NCI-H1417 treated with DMSO at 0.1 percent for 48 hours (cell line): ENCODE measurements at places on chromosomes 4 and X.

GRCh38 chr4:52687696-52688095 is 28.6 kb upstream of the USP46 start:
- DNase-seq = no peak

DNA sequence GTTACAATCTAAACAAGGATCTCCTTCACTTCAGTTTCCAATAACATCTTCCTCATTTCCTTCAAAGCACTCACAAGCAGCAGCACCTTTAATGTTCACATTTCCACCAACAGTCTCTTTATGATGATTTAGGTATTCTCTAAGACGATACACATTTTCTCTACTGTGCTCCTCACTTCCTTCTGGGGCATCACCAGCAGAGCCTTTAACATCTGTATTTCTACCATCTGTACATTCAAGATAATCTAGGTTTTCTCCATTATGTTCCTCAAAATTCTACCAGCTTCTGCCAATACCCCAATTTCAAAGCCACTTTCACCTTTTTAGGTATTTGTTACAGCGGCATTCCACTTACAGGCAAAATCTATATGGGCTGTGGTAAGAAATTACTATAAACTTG is 80.6 kb downstream of the FBXW7 start:
- DNase-seq = no peak

DNA sequence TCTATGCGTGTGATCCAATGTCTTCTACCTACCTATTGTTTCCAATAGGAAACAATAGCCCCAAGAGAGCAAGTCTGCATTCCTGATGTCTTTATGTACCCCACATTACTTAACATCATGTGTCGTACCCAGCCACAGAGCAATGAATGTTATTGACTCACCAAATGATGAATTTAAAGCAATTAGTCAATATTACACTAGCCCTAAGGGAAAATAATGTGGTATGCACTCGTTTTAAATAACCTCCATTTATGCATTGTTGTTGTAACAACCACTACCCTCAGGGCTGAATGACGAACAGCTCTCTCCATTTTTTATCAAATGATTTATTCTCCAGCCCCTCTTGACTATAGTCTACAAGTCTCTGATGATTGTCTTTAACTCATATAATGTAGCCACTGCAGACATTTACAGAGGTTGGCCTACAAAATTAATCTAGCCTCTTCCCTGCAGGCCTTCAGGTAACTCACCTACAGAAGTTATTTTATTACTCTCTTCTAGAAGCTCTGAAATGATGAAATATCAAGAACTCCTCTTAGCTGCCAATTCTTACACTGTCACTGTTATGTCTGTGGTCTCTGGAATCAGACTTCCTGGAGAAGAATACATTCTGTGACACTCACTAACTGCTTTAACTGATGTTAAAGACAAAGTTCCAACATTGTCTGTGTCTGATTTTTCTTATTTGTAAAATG is 601.7 kb upstream of the GRIA3 start:
- no peak for DNase-seq

DNA sequence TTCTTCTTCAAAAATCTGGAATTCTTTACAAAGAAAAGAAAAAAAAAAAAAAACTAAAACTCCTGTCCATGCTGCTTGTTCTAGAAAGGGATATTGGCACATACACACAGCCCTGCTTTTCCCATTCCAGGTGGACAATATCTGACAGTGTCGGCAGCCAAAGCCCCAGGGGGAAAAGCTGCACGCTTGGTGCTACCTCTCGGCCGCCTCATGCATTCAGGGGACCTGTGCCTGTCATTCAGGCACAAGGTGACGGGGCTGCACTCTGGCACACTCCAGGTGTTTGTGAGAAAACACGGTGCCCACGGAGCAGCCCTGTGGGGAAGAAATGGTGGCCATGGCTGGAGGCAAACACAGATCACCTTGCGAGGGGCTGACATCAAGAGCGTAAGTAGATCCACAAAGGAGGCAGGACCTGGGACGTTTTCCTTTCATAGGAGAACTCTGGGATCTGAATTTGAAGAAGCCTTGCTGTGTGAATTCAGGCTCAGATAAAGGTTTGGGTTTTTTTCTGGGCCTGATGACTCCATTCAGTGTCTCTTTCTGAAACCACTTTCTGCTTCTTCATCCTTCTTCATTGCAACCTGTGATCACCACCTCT is 71.9 kb downstream of the NPNT start:
- DNase-seq = no peak

- no peak for DNase-seq
Measured at GRCh38 chr4:104868958-104869357, 277.7 kb upstream of the TET2 start.

GRCh38 chr4:85783900-85784299 is 308.9 kb downstream of the ARHGAP24 start:
- DNase-seq = no peak

DNA sequence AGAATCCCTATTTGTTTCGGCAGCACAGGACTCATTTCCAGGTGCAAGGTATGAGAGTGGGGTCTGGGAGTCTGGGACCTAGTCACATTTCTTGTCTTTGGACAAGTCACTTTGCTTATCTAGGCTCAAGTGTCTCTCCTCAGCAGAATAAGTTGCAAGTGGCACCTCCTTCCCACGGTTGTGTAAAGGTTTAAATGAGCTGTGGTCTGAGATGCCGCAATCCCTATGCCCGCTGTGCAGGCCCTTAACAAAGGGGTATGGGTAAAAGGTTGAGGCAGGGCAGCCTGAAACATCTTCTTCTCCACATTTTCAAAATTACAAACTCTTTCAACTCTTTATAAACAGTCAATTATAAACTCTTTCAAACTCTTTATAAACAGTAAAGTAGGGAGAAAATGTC is 93.7 kb downstream of the RTL5 start:
- no peak for DNase-seq
